NCI-H1105 (cell line): ENCODE measurements at places on chromosomes 1 and 21.

GRCh38 chr1:222629921-222630535, 12.1 kb downstream of the MIA3 start:
- no peak for DNase-seq

GRCh38 chr21:39088031-39088370, 95.2 kb downstream of the PSMG1 start:
- DNase-seq: no peak

GRCh38 chr1:58919959-58920321, 136.1 kb upstream of the JUN start:
- no peak for DNase-seq

DNA sequence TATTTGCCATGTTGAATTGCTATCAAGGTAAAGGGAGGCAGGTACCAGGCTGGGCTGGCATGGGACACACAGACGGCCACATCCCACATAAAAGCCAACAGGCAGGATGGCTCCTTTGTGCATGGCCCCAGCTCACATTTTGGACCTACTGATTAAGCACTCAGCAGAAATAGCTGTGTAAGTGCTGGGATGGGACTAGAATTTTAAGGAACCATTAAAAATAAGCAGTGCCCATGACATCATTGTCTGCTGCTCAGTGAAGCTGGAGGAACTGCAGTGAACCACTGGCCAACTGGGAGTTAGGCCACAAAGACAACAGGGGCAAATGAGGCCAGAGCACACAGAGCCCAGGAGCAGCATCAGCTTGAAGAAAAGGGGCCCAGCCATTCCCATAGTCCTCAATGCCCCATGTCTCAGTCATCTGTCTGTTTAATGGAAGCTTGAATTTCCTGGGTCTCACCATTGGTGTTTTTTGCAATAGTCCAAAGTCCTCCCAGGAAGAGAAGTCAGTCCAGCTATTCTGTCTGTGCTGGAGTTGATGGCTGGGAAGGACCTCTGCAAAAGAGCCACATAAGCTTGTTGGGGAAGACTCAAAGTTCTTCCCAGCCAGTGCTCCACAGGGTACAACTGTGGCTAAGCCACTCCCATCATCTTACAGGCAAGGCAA, 45.3 kb upstream of the TNR start:
- no peak for DNase-seq

- no peak for DNase-seq
Observed at GRCh38 chr1:87735750-87736149, 407.1 kb downstream of the LMO4 start.

- no peak for DNase-seq
Observed at GRCh38 chr21:32597205-32597604, 11.9 kb upstream of the TCP10L start.

DNA sequence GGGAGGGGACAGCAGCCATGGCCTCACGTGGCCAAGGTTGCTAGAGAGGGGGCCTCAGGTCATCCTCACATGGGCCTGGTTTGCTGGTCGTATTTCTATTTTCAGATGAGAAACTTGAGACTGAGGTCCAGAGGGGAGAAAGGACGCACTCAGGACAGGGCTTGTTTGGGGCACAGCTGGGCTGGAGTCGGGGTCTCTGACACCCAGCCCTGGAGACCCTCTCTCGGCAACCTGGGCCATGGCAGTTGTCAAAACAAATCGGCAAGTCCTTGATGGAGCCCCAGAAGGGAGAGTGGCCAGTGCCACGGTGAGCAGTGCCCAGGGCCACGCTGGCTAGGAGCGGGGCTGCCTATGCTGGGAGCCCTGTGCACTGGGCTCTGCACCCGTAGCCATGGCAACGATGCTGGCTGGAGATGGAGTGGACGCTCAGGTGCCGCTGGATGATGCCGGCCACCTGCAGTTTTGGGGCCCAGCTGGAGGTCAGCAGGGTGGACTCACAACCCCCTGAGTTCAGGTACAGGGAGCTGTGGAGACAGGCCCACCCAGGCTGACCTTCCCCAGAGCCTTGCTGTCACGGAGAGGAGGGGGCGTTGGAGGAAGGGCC, 11.1 kb downstream of the LRRC3 start:
- DNase-seq: no peak

DNA sequence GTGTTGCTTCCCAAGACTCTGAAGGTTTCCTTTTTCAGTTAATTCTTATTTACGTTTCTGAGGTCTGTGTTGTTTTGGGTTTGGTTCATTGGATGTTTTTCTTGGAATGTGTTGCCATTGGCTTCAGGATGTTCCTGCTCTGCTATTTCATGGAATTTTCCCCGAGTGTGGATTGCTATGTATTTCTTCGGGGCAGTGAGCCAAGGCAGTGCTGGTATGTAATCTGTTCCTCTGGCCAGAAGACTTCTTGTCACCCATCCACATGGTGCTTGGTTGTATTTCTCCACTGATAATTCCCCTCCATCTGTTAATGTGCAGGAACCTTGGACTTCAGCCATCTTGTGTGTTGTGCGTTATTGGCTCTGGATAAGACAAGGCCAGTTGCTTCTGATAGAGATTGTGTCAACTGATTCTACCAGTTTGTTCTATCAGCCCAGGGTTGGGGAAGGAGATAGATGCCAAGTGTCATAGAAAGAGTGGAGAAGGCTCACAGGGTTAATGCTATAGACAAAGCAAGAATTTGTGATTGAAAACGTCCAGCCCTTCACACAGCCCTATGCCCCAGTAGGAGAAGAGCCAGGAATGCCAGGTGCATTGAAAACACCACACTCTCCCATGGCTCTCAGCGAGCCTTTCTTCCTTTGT, 505.2 kb downstream of the PLPP3 start:
- DNase-seq: no peak

DNA sequence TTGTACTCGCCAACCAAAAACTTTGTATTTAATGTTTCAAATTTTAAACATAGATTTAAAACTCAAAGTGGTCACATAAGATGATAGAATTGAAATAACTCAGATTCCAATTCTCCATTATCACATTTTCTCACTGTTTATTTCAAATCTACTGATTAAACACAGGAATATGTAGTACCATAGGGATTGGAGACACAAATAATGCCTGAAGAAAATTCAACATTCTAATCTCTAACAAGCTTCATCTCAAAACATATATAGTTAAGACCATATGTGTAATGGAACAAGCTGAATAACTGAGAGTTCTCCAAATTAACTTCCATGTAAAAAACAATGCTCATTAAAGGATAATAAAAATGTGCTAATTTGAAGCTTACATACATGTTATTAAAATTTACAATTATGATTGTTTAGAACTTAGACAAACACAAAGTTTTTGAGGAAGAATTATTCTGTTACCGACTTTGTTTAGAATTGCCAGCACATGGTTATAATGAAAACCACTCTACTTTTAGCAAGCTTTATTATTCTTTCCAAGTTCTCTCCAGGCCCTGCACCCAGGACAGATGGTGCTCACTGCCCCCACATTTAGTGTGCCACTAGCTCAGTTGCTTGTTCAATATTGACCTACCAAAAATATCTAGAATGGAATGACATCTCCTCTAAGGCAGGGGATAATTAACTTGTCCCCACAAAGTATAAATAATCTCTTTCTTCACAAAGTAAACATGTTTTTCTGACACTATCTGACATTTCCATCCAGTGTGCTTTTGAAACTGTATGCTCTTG, 467.2 kb downstream of the TTLL7 start:
- no peak for DNase-seq

- DNase-seq: no peak
Observed at GRCh38 chr1:109625176-109625575, 5.5 kb downstream of the AMPD2 start.

DNA sequence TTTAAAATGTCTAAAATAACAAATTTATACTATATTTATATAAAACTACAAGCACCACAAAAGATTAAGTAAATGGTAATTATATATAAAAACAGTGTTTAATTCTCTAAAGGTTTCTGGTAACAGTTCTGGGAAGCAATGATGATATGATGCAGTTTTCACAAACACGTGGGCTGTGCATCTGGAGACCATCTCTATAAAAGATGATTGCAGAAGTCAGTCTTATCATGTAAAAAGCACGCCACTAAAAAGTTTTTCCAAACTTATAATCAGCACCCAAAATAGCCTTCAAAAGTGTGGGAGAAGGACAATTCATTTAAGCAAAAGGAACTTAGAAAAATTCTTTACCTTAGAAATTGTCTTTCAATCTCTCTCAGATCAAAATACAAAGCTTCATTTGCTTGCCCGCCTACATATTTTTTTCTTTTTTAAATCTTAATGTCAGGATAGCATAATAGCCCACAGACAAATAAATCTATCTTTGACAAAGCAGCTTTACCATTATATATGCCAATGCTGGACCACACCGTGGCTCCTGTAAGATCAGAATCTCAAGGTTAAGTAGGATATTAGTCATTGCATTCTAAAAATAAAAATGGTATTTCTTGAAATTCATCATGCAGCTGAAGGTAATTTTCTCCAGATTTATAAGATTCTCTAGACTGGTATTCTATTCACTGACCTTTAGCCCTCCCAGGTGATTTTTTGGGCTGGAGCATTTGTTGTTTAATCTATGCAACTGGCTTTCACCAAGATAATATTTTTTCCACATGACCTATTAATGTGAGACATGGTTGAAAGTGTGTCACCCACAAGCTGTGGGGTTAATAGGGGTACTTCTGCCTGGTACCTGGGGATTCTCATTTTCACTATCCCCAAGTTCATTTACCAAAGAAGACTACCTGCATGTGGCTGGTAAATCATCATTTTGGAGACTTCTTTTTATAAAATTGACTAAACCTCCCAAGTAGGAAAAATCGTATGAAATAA, 189.6 kb upstream of the ST6GALNAC5 start:
- DNase-seq: no peak

- no peak for DNase-seq
Observed at GRCh38 chr1:10236405-10237156, 26.2 kb downstream of the KIF1B start.

DNA sequence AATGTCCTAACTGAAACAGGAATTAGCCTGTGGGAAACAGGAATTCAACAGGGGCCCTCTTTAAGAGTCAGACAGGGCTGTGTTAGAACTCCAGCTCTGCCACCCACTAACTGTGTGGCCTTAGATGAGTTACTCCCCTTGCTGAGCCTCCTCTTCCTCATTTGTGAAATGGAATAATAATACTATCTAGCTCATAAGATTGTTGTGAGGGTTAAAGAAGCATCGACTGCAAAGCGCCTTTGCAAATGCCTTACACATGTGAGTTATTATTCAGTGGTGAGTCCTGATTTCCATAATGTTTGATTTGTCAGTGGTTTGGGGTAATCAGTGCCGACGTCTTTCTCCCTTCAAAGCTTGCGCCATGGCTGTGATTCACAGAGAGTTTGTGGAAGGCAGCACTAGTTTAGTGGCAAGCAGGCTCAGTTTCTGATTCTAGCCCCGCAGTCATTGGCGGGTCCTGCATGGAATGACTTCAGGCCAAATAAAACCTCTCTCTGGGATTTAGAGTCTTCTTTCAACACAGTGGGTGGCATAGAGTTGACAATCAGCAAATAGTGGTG, 388.5 kb downstream of the PLPP3 start:
- no peak for DNase-seq

- DNase-seq: no peak
Observed at GRCh38 chr1:9833632-9834031, 9.9 kb upstream of the CLSTN1 start.

GRCh38 chr1:229281339-229281926, 10.5 kb downstream of the RAB4A start:
- DNase-seq: no peak

DNA sequence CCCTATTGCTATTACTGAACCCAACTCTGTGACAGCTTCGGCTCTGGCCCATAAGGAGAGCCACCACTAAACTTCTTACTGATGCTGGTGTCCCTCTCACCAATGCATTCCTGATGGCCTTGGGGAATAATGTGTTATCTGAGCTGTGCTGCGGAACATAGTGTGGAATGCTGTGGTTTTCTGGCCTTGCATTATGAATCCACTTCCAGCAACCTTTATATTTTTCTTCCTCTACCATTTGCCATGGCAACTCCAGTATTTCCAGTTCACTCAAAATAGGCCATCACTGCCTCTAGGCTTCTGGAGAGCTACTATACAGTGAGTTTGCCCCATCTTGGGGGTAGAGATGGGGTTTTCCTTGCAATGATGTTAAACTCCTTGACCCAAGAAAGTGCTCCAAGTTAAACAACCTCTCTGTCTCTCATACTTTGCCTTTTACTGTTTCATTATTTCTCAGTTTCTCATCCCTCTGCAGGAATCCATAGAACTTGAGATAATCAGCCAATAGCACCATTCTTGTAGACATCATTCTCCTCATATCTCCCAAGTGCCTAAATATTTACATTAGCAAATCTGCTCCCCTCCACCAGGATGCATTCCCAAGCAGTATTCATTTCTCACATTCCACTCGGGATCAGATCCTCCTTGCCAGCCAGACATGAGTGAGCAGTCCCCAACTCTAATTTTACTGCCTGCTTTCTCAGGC, 11.1 kb upstream of the RAVER2 start:
- DNase-seq: no peak

- no peak for DNase-seq
Observed at GRCh38 chr21:43684424-43684823, 25.1 kb downstream of the RRP1B start.

DNA sequence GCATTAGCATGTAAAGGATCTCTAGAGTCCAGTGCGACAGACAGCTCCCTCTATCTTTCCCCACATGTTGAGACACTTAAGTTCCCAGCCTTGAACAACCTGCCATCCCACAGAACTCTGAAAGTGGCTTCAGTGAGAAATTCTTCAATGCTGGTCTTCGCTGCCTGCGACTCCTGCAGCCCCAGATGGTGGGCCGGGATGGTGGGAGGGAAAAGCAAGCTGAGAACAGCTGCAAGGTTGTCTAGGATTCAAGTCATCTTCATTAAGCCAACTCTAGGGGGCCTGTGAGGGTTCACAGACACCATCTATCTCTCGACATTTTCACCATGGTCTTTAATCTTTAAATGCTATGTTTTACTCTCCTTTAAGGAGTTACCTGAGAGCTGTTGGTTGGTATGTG, 185.5 kb upstream of the C1orf174 start:
- no peak for DNase-seq

- DNase-seq: no peak
Observed at GRCh38 chr1:19011845-19012231, 55.4 kb upstream of the IFFO2 start.

GRCh38 chr21:24636696-24637095, 970.6 kb downstream of the MRPL39 start:
- no peak for DNase-seq

GRCh38 chr1:100759188-100759587, 39.6 kb downstream of the VCAM1 start:
- no peak for DNase-seq

DNA sequence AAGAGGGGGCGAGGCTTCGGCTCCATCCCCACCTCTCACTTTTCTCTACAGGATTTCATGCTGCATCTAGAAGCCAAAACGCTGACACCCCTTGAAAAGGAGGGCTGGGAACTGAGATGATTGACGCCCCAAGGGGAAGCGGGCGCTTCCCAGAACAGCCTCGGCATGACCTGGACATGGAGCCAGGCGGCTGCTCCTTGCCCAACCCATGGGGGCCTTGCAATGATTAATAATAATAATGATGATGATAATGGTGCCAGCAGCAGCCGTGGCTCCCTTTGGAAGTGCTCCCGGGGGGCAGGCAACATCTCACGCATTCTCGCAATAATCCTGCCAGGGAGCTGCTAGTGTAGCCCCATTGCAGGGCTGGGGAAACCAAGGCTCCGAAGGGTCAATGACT, 78.2 kb downstream of the RAP1GAP start:
- no peak for DNase-seq

- DNase-seq: no peak
Observed at GRCh38 chr1:177255411-177255810, 84.7 kb downstream of the BRINP2 start.

- DNase-seq: no peak
Observed at GRCh38 chr1:207941665-207942064, 30.7 kb upstream of the CD34 start.
